ENCODE measurements at places on chromosomes 5 and 9.
A peak's percentile ranks its signal among the peaks of the same experiment; 100 is the strongest.

GRCh38 chr5:132115375-132115774 is 41.8 kb downstream of the CSF2 start:
- no peak for DNase-seq

DNA sequence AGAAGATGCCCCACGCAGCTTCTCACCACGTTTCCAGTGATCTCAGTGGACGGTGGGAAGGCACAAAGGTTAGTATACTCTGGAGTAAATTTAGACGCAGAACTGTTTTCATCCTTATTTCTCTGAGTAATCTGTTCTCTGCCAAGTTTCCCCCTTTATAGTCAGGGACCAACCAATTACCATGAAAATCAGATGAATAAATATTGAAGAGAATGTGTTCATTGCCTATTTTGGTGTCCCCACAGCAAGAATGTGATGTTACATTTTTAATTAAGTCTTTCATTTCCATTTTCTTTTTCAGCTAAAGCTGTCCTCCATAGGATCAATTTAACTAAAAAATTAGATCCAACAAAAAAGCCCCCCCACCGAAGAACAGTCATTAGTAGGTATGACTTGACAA is 41.4 kb downstream of the S1PR3 start:
- DNase-seq: no peak

- DNase-seq: no peak
Observed at GRCh38 chr5:102314328-102314727, 18.2 kb upstream of the SLCO4C1 start.

GRCh38 chr5:176184608-176185132 is 53.6 kb upstream of the SIMC1 start:
- no peak for DNase-seq

DNA sequence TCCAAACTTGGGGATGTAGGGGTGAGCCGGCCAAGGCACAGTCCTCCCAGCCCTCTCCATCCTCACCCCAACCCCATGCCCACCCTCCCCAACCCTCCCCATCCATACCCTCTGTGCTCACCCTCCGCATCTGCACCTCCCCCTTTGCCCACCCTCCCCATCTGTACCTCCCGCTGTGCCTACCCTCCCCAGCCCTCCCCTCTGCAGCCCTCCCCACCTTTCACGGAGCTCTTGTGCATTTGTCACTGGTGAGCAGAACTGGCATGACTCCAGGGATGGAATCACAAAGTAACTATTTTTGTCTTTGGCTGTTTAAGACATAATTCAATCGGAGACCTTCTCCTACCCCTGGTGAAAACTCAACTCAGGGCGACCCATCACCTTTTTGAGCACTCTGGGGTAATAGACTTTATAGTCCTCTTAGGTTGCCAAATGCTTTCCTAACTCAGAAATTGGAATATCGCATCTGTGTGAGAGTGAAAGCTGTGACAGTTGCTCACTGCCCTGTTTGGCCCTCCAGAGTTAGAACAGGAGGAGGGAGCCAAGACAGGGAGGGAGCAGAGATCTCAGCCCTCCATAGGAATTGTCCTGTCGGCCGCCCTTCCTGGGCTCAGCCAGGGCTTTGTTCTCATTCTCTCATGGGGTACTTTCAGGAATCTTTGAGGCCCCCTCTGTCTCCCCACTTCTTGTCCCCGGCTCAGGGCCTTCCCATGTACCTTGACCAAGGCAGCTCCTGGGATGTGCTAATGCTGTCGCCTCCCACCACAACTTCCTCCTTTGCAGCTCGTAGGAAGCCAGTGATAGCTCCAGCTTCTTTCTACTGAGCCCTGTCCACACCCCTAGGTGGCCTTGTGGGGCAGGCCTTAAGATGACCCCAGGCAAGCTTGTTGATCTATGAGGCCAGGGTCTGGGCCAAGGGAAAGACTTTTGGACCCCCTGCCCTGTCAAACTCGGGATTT is 36.2 kb downstream of the OTULIN start:
- DNase-seq: no peak

- no peak for DNase-seq
Observed at GRCh38 chr5:66655395-66656324, 59.5 kb downstream of the MAST4 start.

DNA sequence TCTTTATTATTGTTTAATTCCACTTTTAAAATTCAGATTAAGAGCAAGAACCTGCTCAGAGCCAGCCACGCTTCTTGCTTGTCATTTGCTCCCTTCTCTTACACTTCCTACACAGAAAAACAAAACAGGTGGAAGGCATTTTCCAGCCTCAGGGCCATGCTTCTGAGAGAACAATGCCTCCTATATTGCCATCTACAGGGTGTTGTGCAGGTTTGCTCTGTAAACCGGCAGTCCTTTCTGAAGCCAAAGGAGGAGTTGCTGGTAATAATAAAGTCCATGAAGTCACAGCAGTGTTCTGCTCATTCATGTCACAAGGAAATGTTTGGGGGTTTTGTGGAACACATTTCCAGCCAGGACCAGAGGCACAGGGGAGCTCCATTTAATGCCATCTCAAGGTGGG is 16.1 kb upstream of the PRLR start:
- DNase-seq: no peak

GRCh38 chr9:99411068-99411467 is 189.0 kb downstream of the SEC61B start:
- DNase-seq: no peak

GRCh38 chr5:172187118-172188032 is 649 bp downstream of the STK10 start:
- DNase-seq: no peak

GRCh38 chr5:40503439-40503838 is 176.3 kb upstream of the PTGER4 start:
- DNase-seq: no peak

- no peak for DNase-seq
Observed at GRCh38 chr5:27639005-27639612, 600.7 kb upstream of the CDH9 start.

- DNase-seq: no peak
Observed at GRCh38 chr9:125593581-125594222, 113.3 kb downstream of the MAPKAP1 start.

DNA sequence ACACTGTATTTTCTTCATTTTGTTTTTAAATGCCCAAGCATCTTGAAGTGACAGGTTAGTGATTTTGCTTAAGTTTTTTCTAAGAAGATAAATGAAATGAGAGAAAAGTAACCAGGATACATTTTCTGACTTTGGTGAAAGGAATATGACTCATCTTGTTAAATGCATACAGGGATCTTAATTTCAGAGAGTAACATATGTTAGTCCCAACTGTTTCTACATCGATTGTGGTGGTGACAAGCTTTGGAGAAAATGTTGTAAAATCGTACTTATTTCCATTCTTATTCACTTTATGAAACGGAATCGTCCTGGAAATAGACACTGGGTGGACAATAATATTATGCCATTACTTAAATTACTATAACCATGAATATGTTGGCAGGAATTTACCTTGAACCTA is 107.5 kb downstream of the KCNN2 start:
- no peak for DNase-seq

DNA sequence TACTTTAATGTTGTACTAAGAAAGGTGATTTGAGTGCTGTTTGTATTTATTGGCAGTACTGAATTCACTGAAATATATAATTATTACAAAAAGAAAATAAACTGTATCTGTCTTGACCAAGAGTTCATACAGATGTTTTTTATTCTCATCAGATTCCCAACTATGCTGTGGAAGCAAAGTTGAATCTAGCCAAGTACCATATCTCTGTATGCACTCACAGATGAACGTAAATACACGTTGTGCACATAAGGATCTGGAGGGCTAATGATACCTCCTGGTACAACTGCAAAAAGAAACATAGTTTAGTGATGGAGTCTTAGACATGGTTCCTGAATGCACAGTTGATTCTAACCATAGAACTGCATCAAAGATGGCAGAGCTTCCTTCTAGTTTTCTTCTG is 169.4 kb downstream of the CD180 start:
- DNase-seq: no peak

- no peak for DNase-seq
Observed at GRCh38 chr5:72379936-72380335, 59.8 kb downstream of the PTCD2 start.

GRCh38 chr9:116543731-116544400 is 143.2 kb upstream of the TRIM32 start:
- DNase-seq: no peak

DNA sequence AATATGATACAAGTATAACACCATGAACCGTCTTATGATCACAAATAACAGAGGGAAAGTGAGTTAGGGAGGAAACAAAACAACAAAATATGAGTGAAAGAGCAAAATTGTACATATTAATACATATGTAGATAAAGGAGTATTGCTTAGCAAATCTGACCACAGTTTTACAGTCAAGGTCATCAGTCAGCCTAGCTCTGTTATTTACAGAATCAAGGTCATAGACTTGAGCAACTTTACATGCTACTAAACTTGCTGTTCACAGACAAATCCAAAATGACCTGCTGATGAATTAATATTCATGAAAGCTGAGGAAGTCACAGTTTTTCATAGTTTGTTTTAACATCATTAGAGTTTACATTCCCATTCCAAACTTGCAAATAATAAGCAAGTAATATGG is 1387.7 kb upstream of the ACO1 start:
- no peak for DNase-seq

DNA sequence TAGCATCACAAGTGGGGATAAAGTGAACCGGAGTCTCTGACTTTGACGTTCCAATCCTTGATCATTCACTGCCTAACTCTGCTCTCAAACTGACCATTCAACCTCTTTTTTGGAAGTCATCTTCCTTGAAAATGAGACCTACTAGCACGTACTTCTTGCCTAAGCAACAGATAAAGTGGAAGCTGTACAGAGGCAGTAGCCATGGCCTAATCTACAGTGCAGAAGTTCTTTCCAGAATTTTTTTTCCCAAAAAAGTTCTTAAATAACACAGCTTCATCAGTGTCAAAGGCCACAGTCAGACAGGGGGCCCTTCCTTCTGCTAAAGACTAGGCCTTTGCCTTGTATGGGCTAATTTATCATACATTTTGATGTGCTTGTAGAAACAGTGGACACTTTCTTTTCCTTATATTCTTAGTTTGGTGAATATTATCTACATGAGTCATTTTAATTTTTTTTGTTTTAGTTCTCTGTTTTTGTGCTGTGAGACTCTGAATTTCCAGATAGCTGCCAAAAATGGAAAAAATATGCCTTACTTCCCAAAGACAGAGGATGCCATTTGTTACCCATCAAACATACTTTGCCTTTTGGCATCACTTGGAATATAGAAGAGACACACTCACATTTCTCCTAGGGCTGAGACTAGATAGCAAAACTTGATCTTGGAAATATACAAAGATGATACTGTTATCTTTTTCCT is 96.3 kb upstream of the VCAN start:
- DNase-seq: no peak

GRCh38 chr5:73442996-73443627 is 5.5 kb downstream of the FOXD1 start:
- DNase-seq: no peak

- no peak for DNase-seq
Observed at GRCh38 chr9:115393976-115394775, 276.2 kb upstream of the TNC start.

- DNase-seq: no peak
Observed at GRCh38 chr5:133141746-133142145, 89.9 kb downstream of the HSPA4 start.

- peak; percentile 20 for DNase-seq
Observed at GRCh38 chr9:127545196-127546124, 66.6 kb upstream of the STXBP1 start.

- DNase-seq: no peak
Observed at GRCh38 chr5:95746722-95747679, 15.9 kb downstream of the RHOBTB3 start.

DNA sequence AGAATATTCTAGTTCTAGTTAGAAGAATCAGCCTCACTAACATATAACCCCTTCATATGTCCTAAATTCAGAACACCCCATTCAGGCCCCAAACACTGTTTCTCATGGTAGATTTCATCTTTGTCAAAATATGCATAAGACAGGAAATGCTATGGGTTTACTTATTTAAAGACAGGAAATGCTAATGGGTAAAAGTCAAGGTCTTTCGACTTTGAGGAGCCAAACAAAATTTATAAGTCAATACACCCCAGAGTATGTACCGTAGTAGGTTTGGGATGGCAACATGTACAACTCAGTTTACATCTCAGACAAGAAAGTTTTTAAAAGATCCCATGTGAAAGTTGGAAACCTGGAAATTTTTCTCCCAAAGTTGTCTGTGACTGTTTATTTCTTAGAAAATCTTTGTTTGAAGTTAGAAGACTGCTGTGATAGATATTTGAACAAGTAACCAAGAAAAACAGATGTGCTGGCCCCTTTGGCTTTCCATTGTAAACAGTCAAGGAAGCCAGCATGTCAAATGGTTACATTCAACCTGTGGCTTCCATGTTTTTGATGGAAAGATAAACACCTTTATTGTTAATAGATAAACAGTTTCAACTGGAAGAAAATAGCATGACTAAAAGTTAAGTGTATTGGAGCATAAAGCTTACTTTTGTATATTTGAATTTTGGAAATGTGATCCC is 102.2 kb downstream of the INIP start:
- DNase-seq: no peak

GRCh38 chr5:17147170-17147569 is 70.3 kb upstream of the BASP1 start:
- no peak for DNase-seq

DNA sequence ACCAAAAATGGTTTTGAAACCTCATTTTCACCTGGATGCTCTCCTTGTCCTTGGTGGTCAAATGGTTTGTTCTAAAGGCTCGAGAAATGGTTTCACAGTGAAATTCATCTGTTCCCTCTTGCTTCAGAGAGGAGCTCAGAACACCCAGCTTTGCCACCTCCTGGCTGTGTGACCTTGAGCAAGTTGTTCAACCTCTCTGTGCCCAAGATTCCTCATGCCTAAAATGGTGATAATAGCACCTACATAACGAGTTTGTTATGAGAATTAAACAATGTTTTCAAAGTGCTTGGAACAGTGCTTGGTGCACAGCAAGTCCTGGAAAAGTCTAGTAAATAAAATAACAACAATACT is 6.5 kb upstream of the GADD45G start:
- DNase-seq: no peak

- DNase-seq: peak; percentile 40
Observed at GRCh38 chr5:31232273-31232888, 38.9 kb downstream of the CDH6 start.

DNA sequence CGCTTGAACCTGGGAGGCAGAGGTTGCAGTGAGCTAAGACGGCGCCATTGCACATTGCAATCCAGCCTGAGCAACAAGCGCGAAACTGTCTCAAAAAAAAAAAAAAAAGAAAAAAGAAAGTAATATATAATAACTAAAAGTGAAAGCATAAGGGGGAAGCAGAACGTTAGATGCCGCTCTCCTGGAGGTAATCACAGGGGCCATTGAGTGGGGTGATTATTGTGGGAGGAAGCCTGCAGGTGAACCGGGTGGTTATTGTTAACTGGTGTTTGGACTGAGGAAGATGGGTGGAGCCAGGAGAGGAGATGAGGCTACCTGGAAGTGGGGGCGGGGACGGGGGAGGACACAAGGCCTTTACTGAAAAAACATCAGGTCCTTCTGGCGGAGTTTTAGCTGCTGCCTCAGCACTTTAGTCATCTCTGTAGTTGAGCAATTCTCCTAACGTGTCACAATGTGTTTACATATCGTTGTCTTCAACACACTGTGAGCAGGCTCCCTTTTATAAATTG is 5.3 kb upstream of the TJP2 start:
- no peak for DNase-seq

GRCh38 chr9:115412656-115413055 is 294.7 kb upstream of the TNC start:
- no peak for DNase-seq

All from NCI-H1694 treated with DMSO at 0.1 percent for 48 hours (cell line).